ENCODE measurements at places on chromosomes 2 and 18.

DNA sequence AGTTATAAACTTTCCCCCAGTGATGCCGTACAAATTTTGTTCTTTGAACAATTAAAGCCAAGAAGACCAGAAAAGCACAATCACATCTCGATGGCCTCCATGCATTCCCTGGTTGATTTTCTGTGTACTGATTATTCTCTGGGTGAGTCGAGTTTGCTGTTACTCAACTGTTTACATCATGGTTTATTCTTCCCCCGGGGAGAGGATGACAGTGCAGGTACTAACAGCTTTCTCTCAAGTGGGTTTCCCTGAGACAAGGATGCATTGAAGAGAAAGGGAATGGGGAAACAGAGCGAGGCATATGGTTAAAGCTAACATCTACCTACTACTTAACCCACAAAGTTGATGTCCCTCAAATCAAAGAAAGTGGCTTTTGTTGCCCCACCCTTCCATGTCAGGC lies 410.8 kb upstream of the FANCL start:
- no peak for DNase-seq

- DNase-seq, result no peak
Observed at GRCh38 chr2:88690591-88691338, 708 bp upstream of the RPIA start.

DNA sequence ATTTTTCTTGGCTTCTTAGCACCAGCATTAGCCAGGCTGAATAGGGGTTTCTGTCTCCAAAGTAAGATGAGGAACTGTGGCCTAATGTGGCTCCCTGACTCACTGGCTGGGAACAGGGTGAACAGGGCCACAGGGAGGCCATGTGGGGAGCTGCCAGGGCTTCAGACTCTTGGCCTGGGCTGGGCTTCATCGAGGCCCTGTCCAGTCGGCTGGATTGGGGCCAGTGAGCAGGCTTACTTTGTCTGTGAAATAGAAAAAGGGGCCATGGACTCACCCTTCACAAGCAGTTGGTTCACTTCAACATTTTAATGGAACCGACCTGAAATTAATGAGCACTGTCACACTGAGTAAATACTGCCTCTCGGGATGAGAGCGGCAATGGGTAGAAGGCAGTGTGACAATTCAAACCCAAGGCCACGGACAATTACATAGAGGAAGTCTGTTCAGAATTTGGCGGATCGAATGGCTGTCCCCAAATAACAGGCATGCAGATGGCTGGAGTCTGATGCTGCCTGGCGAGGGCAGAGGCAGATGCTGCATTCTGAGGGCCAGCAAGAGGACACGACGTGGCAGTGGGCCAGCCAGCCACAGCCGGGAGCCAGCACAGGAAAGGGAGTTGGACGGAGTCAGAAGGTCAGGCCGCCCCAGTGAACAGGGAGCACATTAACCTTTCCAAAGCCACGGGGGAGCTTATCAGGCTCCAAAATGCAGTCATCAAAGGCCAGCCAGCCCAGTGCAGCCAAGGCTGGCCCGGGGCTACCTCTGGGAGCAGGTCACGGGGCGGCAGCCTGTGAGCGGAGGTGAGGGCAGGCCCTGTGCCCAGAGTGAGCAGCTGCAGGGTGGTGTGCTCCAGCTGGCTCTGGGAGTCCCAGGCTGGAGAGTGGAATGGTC lies 146.6 kb upstream of the REV1 start:
- DNase-seq, result no peak

DNA sequence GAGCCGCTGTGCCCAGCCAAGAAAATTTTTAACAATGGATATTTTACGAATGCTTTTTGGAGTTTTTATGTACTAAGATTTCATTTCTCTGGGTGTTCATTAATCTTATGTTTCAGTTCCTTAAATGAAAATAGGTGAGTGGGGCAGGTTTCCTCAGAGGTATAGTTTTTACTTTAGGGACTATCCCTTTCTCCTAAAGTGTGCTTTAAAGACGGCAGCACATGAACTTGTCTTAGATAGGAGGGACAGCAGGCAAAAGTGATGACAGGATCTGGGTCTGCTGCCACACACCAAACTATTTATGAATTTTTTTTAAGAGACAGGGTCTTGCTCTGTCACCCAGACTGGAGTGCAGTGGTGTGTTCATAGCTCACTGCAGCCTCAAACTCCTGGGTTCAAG lies 8.0 kb upstream of the REL start:
- DNase-seq, result no peak

Data from NCI-H1417 (cell line).